GF-D8 (cell line): ENCODE measurements at places on chromosomes 3 and 15.

- no peak for DNase-seq
Observed at GRCh38 chr3:171277456-171278298, 182.5 kb downstream of the TNIK start.

GRCh38 chr3:95177096-95177495, 1114.2 kb downstream of the NSUN3 start:
- DNase-seq, result no peak

- no peak for DNase-seq
Observed at GRCh38 chr3:149382518-149382917, 5.1 kb upstream of the TM4SF1 start.

GRCh38 chr3:136162322-136162721, 33.8 kb downstream of the MSL2 start:
- DNase-seq, result no peak

- DNase-seq, result no peak
Observed at GRCh38 chr3:115438799-115439198, 184.5 kb upstream of the GAP43 start.

- no peak for DNase-seq
Observed at GRCh38 chr3:513301-513700, 316.7 kb downstream of the CHL1 start.

DNA sequence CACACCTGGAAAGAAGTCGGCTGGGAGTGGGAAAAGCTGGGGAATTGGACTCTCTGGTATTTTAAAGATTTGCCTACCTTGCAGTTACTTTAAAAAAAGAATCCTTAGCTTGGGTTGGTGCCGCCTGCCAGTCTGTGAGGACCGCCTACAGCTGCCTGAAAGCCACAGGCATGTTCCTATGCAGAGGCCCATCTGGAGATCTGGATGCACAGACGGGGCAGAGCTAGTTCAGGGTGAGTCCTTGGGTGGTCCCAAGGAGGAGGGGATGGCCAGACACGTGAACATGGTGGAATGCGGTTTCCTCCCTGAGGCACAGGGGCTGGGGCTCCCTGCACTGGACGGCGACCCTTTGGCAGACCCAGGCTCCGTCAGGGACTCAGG, 113.2 kb upstream of the IQSEC1 start:
- DNase-seq, result no peak

GRCh38 chr15:27081676-27082418, 110.9 kb downstream of the GABRG3 start:
- no peak for DNase-seq

DNA sequence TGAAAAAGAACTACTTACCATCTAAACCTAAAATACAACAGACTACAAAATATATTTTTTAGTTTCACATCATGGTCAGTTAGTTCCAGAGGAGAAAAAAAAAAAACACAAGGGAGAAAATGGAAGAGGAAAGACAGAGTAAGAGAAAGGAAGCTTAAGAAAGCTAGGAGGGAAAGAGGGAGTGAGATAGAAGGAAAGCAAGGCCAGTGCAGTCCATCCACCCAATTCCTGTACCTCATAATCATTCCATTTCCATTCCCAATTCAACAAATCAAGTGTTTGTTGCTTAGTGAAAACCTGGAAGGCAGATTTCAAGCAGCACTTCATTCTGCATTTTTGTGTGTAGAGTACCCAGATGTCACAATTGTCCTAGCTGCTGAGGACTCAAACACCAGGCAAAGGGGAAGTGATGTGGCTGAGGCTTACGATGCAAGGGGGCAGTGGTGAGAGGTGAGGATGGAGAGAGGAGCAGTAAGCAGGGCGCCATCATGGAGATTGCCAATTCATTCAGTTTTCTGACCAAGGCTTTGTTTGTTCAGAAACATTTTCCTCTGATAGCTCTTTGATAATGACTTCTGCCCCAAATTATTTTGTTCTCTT, 83.6 kb upstream of the GSK3B start:
- no peak for DNase-seq

DNA sequence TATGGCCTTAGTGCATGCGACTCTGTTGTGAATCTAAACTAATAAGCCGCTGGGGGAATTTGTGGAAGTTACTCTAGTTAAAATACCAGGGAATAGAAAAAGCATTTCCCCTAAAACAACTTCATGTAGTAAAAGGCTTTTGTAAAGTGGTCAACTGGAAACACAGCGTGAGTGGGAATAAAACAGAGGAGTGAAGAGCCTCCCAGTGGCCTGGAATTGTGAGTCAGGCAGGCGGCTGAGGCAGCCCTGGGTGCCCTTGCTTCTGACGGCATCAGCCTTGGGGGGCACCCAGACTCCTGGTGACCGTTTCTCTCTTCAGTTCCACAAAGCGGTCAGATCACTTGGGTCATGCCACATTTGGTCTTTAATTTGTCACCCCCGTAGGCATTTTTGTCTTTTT, 108.4 kb downstream of the GHSR start:
- DNase-seq, result no peak

DNA sequence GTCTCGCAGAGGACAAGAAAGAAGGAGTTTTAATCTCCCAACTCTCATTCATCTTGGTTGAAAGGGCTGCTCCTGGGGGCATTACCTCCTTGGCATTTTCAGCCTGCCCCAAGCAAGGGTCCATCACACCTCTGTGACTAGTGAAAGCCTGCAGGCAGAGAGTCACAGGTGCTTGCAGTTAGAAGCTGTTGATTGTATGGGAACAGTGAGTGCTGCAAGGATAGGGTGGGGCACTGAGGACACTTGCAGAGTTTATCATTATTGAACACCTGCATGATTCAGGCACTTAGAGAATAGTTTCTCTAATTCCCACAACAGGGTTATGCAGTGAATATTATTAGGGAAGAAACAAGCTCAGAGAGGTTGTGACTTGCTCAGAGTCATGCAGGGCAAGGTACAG, 41.7 kb upstream of the IGF2BP2 start:
- no peak for DNase-seq

DNA sequence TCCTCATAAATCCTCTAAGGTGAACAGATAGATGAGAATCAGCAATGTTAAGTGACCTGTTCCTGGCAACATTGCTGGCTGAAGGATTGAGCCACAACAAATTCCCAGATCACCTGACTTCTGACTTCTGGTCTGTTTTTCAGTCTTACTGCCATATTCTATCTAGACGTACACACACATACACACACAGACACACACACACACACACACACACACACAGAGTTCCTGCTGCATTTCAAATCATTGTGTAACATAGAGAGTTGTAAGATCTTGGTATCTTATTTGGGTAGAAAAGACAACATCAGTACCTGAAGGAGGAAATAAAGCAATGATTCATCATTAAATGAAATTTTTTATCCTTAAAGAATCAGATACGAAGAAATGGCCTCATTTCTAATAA, 342.6 kb downstream of the MFSD1 start:
- DNase-seq, result no peak

- DNase-seq, result no peak
Observed at GRCh38 chr15:96177279-96177678, 153.2 kb upstream of the NR2F2 start.

DNA sequence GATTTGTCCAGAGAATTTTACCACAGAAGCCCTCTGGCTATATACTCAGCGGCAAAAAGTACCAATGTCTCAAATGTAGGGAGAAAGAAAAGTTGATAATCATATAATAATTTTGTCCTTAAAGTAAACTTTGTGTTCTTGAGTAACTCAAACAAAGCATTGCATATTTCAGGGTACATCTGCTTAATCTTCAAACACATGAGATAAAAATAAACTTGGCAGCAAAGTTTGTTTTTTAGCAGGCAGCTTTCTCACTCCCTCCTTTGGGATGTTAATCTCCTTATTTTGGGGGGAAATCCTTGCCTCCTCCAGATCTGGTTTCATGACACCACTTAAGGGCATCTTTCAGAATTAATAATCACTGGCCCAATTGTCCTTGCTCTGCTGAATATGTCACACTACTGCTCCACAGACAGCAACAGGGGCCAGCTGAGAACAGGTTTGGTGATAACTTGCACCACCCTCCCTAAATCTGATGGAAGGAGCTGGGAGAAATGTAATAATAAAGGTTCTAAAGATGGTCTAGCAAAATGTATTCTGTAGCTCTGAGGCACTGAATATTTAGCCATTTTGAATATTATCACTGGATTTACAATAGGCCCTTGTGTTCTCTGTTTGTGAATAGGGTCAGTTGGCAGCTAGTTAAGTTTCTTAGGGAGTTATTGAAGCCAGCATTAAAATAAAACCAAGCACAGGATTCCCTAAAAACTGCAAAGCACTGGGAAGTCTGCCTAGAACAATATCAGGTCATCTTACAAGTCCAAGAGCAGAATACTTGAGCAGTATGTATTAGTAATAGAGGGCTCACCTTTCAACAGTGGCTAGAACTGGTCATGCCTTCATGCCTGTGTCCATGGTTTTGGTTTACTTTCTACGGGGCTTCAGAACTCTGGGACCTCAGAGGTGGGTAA, 79.2 kb downstream of the EFL1 start:
- DNase-seq, result no peak

GRCh38 chr15:89820666-89821611, 6.3 kb upstream of the ANPEP start:
- DNase-seq, result peak; percentile 64

DNA sequence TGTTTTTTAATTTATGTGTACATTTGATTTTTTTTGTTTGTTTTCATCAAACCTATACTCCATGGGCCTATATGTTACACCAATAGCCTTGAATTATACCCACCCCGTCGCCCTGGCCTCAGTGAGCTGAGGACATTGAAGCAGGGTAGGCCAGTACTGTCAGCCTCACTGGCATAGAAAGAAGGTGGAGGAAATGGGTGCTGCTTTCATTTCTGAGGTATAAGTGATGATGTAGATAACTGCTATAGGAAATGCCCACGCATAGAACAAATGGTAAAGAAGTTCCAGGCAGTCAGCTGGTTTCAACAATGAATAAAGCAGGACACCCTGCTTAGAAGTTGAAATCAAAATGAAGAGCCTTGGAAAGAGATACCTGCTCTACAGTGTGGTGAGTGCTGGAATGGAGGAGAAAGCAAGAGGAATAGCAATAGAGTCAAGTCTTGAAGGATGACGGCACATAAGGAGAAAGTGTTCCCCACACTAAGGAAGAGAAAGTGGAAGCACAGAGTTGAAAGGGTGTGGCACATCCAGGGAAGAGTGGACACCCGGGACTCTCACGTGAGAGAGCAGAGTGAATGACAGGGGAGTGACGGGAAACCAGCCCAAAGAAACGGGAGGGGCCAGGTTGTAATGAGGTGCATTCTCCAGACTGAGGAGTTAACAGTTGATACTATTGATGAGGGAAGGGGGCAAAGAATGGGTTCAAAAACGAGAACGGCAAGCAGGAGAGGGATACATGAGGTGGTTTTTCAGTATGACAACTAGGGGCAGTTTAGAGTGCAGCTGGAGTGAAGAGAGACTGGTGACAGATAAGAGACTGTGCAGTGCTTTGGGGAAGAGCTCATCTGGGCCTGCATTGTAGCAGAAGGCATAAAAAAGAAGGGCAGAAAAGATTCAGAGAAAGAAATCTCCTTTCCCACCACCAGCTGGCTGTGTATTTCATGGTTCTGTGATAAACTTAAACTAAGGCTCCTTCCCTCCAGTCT, 70.5 kb downstream of the KLHL25 start:
- DNase-seq, result no peak
